CD4-positive, alpha-beta T cell treated with Interleukin-12 subunit alpha and Interleukin-12 subunit beta, for 1 hour (primary cell): ENCODE measurements at places on chromosomes 6 and 20.
A peak's percentile ranks its signal among the peaks of the same experiment; 100 is the strongest.

GRCh38 chr6:148487461-148487860 is 144.8 kb downstream of the SASH1 start:
- no peak for DNase-seq

- DNase-seq = peak; percentile 52
Observed at GRCh38 chr20:63223121-63223825, 7.3 kb upstream of the YTHDF1 start.

- peak; percentile 75 for DNase-seq
Observed at GRCh38 chr6:112180095-112180820, 74.1 kb downstream of the LAMA4 start.

DNA sequence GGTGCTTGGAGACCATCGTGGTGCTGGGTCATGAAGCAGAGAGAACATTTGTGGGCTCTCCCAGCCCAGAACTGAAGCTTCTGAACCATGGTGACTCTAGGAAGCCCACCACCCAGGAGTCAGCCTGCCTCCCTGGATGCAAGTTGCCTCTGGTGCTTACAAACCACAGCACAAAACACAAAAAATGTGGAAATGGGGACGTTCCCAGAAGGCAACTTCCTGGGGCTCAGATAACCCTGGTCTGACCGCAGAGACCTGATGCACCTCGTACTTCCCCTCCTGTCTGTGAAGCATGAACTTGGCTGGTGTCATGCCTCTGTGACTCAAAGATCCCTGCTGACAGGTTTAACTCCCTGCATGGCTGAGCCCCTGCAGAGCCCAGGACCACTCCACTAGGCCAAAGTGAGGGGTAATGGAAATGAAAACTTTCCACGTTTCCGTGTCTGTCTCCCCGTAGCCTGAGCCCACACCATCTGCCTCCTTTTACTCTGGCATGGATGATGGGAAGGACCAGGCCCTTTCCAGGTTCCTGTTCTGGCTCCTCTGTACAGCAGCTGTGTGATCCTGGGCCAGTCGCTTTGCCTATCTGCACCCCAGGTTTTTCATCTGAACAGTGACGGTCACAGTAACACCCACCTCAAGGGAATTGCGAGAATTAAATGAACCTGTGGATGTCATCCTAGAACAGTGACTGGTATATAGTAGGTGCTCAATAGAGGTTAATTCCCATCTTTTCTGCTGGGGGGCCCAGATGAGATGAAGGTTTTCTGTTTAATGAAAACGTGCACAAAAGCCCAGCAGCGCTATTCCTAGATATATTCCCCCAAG is 57.7 kb downstream of the PPP1R16B start:
- DNase-seq = peak; percentile 70

GRCh38 chr6:35238843-35239289 is 20.7 kb upstream of the ZNF76 start:
- no peak for DNase-seq

DNA sequence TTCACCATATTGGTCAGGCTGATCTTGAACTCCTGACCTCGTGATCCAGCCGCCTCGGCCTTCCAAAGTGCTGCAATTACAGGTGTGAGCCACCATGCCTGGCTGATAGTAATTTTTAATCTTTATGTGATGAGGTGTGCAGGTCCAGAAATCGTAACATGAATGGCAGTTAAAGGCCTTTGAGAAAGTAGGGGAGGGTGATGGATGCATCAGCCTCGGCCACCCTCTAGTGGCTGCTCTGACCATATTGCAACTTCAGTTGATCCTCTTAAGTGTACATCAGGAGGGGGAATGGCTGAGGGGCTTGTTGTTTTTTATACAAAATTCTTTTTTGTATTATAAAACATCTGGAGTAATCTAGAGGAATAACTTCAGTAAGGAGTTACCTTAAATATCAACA is 193.0 kb downstream of the ZFAND3 start:
- DNase-seq = peak; percentile 14

GRCh38 chr6:135490381-135490780 is 7.2 kb downstream of the AHI1 start:
- DNase-seq = no peak

GRCh38 chr20:57256205-57256604 is 10.2 kb downstream of the BMP7 start:
- DNase-seq = no peak

- peak; percentile 69 for DNase-seq
Observed at GRCh38 chr6:30219244-30219643, 6.0 kb upstream of the TRIM26 start.

DNA sequence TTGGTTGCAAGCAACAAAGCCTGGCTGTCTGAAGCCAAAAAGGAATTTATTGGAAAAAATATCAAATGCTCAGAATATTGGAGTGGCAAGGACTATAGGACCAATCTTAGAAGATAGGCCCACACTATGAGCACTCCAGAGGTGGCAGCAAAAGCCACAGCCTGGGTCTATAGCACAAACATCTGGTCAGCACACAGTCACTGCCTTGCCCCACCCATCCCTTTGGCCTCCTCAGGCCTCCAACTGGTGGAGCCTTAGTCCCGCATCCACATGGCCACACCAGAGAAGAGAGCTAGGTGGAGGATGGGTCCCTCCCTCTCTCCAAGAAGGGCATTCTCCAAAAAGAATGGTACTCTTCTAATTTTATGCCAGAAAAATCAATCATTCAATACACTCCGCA is 14.0 kb downstream of the NUDT3 start:
- DNase-seq = no peak

GRCh38 chr20:36614781-36615557 is 9.4 kb downstream of the RAB5IF start:
- DNase-seq = no peak

DNA sequence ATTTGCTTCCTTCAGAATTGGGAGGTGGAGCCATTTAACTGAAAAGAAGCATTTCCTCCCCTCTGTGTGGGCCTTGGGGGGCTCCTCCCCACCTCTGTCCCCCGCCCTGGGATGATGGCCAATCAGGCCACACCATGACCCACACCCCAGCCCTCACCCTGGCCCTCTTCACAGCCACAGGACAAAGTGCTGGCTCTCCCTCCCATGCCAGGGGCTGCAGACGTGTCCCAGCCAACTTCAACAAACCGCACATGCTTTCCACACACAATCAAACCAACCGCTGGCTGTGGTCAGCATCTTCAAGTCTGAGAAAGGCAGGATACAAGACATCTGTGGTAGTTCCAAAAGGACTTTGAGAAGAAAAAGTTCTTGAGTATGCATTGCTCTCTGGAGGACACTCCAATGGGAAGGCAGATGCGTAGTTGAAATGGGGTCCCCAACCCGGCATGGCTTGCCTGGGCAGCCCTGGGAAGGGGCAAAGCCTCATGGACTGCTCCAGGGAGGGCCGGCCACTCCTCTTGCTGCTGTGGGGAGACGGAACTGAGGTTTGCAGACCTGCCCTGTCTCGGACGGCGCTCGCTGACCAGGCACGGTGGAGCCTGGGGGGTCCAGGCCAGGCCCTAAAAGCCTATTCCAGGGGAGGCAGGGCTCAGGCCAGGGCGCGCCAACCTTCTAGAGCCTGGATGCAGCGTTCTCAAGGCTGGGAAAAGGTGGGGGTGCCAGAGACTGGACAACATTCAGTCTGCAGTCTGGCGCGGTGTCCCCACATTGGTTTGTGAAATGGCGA is 12.2 kb downstream of the TTLL2 start:
- DNase-seq = no peak

DNA sequence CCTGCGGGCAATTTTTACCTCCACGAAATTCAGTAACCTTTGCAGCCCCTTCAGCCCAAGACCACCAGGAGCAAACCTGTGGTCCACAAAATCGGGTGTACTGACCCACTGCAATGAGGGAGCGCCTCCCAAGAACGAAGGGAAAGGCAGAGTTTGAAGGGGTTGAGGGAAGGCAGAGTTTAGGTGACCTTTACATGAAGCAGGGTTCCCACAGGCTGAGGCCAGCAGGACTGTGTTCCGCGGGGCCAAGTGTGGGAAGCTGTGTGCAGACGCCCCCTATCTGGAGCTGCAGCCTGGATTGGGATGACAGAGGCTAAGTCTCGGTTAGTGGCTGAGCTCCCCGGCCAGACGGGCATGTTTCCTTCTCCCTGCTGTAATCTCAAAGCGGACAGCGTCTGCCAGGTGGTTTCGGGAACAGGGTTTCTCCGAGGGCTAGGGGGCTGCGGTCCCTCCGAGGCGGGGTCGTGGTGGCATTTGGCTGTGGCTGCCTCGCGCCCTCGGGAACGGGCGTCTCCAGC is 826 bp upstream of the PYGB start:
- peak; percentile 14 for DNase-seq

- no peak for DNase-seq
Observed at GRCh38 chr6:141346535-141346934, 786.2 kb upstream of the GJE1 start.

- DNase-seq = no peak
Observed at GRCh38 chr20:24627926-24628325, 158.5 kb downstream of the SYNDIG1 start.

GRCh38 chr6:150363733-150364132 is 5.1 kb upstream of the IYD start:
- DNase-seq = no peak

- no peak for DNase-seq
Observed at GRCh38 chr6:110902091-110902490, 27.5 kb downstream of the AMD1 start.

- DNase-seq = no peak
Observed at GRCh38 chr6:118353564-118353963, 194.5 kb upstream of the PLN start.

GRCh38 chr20:49482621-49483017 is at the start of gene KCNB1:
Gene KCNB1 (minus strand): TSS chr20:49482668. CDS start chr20:49482480, 188 bp downstream.
- DNase-seq = peak; percentile 28
